ENCODE measurements at places on chromosomes 5 and 9.

GRCh38 chr5:176621661-176622079 is 8.7 kb downstream of the SNCB start:
- DNase-seq, result no peak

- no peak for DNase-seq
These were observed 132.8 kb downstream of the ZNF354C start for GRCh38 chr5:179192891-179193470.

DNA sequence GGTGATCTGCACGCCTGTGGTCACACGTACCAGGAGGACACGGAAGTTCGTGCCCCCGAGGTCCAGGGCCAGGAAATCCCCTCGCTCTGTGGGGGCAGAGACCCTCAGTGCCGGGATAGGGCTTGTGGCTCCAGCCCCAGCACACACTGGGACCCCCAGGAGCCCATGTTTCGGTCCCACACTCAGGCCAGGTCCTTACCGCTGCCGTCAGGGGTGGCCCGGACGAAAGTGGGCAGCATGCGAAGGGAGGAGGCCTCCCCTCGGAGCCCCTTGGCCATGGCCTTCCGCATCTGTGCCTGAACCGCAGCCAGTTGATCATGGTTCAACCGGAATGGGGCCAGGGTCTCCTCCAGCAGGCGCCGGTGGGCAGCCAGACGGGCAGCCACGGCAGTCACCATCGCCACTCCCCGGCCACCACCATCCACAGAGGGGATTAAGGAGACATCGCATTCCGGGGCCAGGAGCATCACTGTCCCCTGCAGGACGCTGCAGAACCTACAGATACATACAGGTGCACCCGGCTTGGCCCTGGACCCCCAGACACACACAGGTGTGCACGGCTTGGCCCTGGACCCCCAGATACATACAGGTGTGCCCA is 11.8 kb downstream of the HK3 start:
- no peak for DNase-seq

DNA sequence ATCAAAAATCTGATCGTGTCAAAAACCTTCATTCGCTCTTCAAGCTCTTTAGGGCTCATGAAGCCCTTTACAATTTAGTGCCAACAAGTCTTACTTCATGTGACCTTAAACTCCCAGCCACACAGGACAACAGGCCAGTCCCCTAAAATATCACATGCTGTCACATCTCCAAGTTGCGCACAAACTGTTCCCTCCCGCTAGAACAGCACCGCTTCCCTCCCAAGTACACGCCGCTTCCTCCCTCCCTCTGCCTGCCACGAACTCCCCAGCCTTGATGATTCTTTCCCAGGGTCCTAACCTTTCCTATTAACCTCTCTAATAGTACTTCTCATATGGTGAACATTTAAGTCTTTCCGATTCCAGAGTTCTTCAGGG is 91.2 kb downstream of the TLE1 start:
- DNase-seq, result no peak

- no peak for DNase-seq
These were observed 160.0 kb downstream of the RMI1 start for GRCh38 chr9:84140535-84141101.

- no peak for DNase-seq
These were observed 25.0 kb upstream of the AUH start for GRCh38 chr9:91386765-91387164.

DNA sequence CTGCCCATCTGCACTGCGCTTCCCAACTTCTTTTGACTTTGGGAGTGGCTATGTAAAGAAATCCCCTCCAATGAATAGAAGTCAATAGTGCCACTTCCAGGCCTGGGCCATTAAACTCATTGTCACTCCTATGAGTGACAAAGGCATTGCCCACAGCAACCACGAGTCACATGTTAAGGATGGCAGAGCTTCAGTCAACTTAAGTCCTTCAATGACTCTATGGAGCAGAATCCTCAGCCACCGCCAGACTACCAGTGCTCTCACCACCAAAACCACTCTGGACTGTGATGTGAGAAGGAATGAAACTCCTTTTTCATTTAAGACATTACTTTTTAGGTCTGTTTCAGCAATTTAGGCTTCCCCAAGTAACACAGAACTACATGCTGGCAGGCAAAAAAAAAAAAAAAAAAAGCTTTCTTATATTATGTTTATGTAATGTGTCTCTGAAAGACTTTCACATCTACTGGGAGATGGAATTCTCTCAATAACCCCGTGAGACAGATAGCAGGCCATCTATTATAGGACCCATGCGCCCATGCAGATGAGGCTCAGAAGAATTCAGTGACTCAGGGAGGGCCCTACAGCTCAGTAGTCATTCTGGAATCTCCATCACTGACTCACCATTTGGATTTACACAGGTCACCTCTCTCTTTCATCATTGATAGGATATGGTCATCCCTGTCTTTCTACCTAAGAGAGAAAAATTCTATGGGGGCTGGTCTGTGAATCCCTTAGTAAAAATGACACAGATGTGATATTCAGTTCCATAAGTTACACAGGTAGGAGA is 180.5 kb downstream of the CEMIP2 start:
- DNase-seq, result no peak

GRCh38 chr9:92617951-92618510 is 51.9 kb downstream of the IPPK start:
- no peak for DNase-seq

- DNase-seq, result no peak
These were observed 94.4 kb downstream of the TRIO start for GRCh38 chr5:14237317-14238086.

GRCh38 chr5:145178641-145179523 is 656.3 kb downstream of the PRELID2 start:
- DNase-seq, result no peak

GRCh38 chr5:168314735-168315411 is 23.4 kb downstream of the WWC1 start:
- DNase-seq, result no peak

GRCh38 chr5:57382655-57383054 is 100.0 kb downstream of the ACTBL2 start:
- no peak for DNase-seq

- no peak for DNase-seq
These were observed 129.7 kb downstream of the RAPGEF6 start for GRCh38 chr5:131505237-131505908.

DNA sequence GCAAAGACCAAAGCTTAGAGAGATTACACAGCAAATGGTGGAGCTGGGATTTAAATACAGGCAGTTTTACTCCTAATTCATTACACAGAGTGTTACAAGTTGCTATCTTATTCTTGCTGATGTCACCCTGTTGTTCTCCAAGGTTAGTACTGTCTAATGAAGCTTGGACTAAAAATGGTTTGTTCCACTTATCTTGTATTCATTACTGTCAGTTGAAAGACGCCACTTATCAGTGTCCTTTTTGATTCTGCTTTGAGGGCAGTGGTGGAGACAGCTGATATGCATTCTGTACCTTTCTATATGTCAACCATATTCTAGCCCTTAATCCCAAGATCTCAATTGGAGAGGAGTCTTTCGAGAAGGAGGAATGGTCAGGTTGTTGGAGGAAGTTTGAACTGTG is 14.0 kb upstream of the DENND4C start:
- no peak for DNase-seq

DNA sequence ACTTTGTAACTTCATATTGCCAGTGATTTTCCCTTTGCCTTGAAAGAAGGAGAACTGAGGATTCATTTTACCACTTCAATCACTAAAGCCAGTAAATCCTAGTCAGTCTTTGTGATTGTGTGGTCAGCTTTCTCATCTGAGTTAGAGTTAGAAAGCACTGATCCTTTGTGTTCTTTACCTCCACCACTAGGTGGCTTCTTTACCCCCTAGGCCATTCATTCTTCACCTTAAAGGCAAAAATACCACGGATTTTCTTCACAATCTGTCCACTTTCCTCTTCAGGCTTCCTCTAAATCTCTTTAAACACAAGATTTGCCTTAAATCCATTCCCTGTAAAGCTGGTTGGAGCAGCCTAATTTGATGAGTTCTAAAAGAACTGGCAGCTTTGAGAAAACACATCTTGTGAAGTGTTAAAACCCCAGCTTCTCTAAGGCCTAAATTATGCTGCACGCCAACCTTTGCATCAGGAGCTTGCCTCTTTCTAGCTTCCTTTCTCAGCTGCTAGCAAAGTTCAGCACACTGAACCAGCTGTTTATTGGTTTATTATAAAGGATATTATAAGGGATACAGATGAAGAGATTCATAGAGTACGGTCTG is 20.4 kb downstream of the BDP1 start:
- no peak for DNase-seq

DNA sequence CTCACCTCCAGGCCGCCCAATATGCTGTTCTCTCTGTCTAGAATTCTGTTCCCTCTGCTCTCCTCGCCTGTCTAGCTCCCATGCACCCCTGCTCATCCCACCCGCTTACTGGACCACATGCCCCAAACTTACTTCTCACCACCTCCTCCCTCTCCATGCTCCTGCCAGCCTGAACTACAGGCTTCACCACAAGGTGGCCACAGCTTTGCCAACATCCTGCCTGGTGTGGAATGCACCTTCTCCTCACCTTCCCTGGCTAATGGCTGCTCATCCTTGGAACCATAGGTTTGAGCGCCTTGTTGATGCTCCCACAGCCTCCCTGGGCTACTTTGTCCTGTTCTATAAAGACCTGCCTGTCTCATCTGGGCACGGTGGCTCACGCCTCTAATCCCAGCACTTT is 9.6 kb downstream of the LAMC3 start:
- no peak for DNase-seq
